Glutamatergic neuron (in vitro differentiated cells): ENCODE measurements at places on chromosomes 16 and 17. TPM values are rescaled to one million over a fixed set of nuclear protein-coding genes. Genes with fewer than 3 reads are reported as not detected.

The SAMD14 gene
- 95.0 TPM for total RNA-seq

The IRX5 gene
- 4.7 TPM for total RNA-seq

The TPPP3 gene
- total RNA-seq, result 21.7 TPM

The TP53TG3D gene
- total RNA-seq, result not detected

The KRTAP9-4 gene
- not detected for total RNA-seq

The NTN1 gene
- 0.76 TPM for total RNA-seq

The SEPTIN1 gene
- 2.9 TPM for total RNA-seq

The SLC12A3 gene
- total RNA-seq, result not detected
